Activated CD4-positive, alpha-beta T cell treated with anti-CD3 and anti-CD28 coated beads for 24 hours (primary cell): ENCODE measurements at places on chromosomes 7 and 10.
A peak's percentile ranks its signal among the peaks of the same experiment; 100 is the strongest.

DNA sequence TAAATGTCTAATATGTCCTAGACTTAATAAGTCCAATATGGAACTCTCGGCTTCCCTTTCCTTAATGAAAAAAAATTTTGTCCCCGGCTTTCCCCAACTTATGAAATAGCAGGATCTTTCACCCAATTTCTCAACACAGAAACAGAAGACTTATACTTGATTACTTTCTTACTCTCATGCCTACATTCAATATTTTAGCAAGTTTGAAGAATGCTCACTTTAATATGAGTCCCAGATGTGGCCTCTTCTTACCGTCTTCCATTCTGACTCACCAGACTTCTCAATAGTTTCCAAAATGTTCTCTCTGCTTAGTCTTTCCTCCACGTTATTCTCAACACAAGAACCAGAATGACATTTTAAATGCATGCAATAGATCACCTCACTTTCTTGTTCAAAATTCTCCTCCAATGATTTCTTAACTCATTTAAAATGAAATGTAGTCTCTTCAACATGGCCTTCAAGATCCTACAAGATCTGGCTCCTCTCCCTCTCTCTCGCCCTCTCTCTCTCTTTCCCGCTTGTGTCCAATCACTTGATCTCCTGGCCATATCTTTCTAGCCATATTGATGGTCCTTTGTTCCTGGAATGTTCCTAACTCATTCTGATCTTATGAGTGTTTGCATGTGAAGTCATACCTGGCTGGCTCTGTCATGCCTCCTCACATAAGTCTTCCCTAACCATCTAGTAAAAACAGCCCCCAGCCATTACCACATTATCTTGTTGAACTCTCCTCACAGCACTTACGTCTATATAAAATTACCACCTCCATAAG is 119.7 kb upstream of the FAM3C start:
- no peak for DNase-seq

- DNase-seq = peak; percentile 30
Observed at GRCh38 chr10:22379059-22379458, 33.8 kb downstream of the SPAG6 start.

DNA sequence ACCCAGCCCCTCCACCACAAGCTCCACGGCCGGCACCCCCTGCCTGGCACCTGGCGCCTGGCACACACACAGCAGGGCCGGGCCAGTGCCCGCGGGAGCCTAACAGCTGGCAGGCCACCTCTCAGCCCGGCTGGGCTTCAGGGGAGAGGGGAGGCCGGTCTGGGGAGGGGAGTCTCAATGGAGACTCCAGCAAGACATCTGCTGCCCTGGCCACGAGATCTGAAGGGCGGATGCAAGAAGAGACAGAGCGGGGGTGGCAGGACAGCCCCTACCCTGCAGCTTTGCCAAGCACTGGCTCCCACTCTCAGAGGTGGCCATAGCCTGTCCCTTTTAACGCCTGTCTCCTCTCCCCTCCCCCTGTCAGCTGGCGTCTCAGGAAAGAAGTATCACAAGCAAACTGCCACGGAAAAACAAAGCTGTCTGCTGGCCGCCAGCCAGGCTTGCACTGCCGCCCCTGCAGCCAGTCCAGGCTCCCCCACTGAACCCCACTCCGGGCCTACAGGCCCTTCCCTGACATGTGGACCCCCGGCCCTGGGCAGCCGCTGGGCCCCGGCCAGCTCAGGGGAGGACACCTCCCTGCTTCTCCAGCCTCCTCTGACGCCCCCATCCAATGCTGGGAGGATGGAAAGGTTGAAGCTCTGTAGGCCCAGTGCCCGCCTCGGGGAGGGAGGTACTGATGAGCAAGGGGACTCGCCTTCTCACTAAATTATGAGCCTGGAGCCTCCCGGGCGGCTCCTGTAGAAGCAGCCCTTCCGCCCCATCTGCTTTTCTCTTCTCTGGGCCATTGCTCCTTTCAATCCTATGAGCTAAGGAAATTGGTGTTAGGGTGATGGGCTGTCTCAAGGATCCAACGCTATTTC is 178.4 kb downstream of the ARHGAP12 start:
- DNase-seq = no peak

GRCh38 chr10:45095286-45095685 is 94.6 kb downstream of the ZNF22 start:
- DNase-seq = no peak

DNA sequence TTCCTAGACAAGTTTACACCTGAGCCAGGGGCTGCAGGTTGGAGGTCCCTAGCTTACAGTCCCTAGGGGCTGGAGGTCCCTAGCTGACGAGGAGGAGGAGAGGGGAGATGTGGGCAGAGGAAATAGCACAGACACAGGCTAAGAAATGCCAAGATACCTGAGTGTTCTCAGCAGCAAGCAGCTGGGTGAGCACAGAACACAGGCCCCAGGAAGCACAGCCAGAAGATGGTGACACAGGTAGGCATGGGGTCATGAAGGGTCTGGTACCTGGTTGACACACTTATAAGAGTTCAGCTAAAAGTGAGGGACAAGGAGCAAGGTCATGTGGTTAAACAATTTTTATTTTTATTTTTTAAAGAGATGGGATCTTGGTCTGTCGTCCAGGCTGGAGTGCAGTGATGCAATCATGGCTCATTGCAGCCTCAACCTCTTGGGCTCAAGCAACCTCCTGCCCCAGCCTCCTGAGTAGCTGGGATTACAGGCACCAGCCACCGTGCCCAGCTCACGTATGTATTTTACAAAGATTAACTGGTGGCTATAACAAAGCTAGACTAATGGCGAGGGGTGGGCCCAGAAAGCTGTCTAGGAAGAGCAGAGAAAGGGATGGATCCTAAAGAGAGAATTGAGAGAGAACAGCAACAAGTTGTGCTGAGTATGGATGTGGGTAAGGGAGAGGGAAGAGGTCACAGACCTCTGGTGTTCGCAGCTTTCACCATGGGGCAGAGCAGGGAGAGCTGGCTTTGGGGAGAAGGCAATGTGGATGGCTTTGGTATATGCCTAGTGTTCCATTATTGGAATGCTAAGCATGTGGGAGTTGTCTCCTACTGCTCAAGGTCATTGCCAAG is 140.3 kb upstream of the KLF14 start:
- no peak for DNase-seq

DNA sequence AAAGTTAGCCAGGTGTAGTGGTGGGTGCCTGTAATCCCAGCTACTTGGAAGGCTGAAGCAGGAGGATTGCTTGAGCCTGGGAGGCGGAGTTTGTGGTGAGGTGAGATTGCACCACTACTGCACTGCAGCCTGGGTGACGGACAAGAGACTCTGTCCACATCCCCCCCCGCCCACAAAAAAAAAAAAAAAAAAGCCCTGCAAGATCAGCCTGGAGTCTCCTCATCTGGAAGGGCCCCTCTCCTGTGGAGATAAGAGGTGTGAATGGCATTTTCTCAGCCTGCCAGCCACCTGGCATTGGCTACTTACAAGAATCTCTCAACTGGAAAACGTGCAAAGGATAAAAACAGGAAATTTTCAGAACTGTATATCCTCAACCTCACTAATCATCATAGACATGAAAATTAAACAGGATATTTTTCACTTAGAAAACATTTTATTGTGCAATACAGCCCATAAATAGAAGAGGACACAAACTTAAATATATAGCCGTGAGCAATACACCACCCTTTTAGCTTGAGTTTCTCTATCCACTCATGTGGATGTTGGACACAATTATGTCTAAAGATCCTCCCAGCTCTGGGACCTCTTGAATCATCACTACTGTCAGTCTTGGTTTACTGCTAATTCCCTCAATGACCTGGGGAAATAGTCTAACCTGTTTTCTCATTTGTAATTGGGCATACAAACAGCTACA is 11.3 kb upstream of the TSPAN15 start:
- DNase-seq = no peak

- peak; percentile 53 for DNase-seq
Observed at GRCh38 chr7:87312215-87312865, 33.1 kb upstream of the CROT start.

- peak; percentile 64 for DNase-seq
Observed at GRCh38 chr10:80453842-80454512, at the start of gene TSPAN14. TSPAN14 (plus strand) TSS chr10:80454310; CDS start chr10:80489234, 34,924 bp downstream.

- DNase-seq = no peak
Observed at GRCh38 chr7:112116358-112116757, 89.8 kb downstream of the DOCK4 start.

- DNase-seq = no peak
Observed at GRCh38 chr10:84015877-84016595, 123.3 kb upstream of the GHITM start.

DNA sequence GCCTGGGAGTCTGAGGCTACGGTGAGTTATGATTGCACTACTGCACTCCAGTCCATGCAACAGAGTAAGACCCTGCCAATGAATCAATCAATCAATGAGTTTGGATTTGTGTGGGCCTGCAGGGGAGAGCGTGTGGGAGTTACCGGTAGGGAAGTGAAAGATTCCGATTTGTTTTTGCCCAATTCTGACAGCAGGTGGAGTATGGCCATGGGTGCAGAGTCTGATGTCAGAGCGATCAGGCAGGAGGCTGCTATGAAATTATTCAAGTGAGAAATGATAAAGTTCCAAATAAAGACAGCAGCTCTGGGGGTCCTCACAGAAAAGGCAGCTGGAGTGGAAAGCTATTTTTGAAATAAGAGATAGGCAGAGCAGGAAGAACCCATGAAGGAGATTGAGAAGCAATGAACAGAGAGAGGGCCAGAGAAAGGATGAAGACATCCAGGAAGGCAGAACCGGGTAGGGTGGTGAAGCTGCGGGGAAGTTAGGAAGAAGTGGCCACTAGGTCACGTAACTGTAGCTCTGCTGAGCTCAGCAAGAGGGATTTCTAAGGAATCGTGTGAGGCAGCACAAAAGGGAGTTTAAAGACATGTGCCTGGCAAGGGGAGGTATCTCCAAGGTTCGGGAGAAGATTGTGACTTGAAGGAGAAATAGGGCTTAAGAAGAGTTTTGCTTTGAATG is 93.7 kb upstream of the NMT2 start:
- DNase-seq = no peak

- no peak for DNase-seq
Observed at GRCh38 chr7:15924910-15925309, 238.4 kb upstream of the MEOX2 start.

DNA sequence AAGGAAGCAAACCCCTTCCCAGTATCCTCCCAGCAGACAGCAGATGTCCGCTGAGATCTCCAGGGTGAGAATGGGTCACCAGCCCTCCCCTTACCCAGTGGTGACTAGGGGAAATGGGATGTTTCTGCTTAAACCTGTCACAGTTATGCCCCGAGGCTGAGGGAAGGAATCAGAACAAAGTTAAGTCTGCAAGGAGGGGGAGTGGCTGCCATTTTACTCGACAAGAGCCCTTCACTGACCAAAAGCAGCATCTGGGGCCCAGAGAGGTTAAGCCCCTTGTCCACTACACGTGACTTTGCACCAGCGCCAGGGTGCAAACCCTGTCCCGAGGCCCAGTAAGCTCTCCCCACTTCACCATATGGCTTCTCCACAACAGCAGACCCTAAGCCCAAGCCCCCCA is 4.6 kb upstream of the NANOS1 start:
- no peak for DNase-seq

GRCh38 chr10:48614481-48615390 is 9.9 kb upstream of the ARHGAP22 start:
- no peak for DNase-seq

DNA sequence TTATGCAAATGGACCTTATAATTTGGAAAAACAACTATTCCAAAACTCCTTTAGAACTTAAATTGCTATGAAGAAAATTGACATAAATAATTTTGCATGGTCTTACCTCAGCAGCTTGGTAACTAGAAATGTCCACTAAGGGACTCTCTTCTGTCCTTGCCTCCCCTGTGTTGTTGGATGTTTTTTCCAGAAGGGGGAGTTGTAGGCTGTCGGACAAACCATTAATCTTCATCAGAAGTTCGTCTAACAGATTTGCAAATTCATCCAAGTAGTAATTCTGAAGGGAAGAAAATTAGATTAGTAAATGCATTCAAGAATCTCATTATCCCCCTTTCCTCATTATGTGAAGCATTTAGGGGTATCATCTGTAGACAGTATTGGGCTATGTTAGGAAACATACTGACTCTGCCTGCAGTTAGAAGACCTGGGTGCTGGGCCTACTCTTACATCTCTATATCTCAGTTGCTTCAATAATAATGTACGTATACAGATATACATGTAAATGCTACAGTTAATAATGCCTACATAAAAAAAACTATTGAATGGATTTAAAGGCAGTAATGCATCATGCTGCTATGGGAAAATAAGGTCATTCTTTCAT is 155.6 kb downstream of the PKD1L1 start:
- DNase-seq = no peak

DNA sequence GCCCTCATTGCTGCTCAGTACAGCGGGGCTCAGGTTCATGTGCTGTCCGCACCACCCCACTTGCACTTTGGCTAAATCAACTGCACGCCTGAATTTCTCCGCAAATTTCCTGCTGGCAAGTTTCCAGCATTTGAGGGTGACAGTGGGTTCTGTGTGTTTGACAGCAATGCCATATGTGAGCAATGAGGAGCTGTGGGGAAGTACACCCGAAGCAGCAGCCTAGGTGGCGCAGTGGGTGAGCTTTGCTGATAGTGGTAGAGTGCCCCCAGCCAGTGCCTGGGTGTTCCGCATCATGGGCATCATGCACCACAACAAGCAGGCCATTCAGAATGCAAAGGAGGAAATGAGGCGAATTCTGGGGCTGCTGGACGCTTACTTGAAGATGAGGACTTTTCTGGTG is 103.9 kb upstream of the POT1 start:
- DNase-seq = no peak

DNA sequence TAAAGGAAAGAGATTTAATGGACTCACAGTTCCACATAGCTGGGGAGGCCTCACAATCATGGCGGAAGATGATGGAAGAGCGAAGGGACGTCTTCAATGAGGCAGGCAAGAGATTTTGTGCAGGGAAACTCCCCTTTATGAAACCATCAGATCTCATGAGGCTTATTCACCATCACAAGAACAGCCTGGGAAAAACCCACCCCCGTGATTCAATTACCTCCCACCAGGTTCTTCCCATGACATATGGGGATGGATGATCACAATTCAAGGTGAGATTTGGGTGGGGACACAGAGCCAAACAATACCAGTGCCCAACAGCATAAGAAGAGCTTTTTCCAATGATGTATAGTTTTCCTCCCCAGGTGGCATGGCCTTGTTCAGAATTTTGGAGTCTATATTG is 11.2 kb upstream of the C7orf33 start:
- no peak for DNase-seq
